CD4-positive, alpha-beta T cell treated with Interleukin-4 for 1 hour (primary cell): ENCODE measurements at places on chromosomes 5 and 9.

DNA sequence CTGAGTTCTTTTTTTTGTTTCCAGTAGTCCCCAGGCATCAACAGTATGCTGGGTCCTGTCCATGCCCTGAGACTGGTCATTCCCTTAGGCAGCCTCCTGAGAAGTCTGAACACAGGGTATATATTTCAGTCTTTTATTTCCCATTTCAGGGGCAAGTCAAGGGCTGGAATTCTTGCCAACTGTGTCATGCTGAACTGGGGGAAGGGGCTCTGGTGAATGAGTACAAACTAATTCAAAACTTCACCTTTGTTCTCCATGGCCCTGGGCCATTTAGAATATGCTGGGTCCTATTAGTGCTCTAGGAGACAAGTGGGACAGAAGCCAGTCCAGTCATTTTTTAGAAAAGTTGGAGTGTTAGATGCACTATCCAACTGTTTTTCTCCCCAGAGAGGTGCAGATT, 170.3 kb downstream of the TMC1 start:
- DNase-seq, result no peak

GRCh38 chr5:77390795-77391194, 101.3 kb downstream of the WDR41 start:
- DNase-seq, result no peak

- no peak for DNase-seq
Observed at GRCh38 chr9:2288309-2288708, 273.2 kb downstream of the SMARCA2 start.

GRCh38 chr9:25681266-25681665, 3.0 kb upstream of the TUSC1 start:
- DNase-seq, result no peak

GRCh38 chr5:129445379-129445778, 14.7 kb upstream of the ADAMTS19 start:
- DNase-seq, result no peak

DNA sequence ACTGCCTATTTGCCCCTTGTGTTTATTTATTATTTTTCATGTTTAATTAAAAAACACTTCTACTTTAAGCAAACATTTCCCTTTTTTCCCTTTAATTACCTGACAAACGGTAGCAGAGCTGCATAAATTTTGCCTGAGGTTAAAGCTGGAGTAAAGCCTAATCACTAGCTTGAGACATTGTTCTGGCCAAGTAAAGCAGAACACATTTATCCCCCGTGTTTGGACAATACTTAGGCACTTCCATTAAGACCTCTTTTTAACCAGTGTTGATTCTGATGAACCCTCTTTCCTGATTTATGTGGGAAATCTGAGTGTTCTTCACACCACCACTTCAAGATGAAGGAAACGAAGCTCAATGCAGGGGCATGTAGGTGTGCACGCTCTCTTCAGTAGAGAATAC, 54.5 kb downstream of the BNC2 start:
- no peak for DNase-seq

- no peak for DNase-seq
Observed at GRCh38 chr9:125043148-125043547, 100.2 kb downstream of the SCAI start.
